ENCODE measurements at places on chromosomes 7 and 10.

DNA sequence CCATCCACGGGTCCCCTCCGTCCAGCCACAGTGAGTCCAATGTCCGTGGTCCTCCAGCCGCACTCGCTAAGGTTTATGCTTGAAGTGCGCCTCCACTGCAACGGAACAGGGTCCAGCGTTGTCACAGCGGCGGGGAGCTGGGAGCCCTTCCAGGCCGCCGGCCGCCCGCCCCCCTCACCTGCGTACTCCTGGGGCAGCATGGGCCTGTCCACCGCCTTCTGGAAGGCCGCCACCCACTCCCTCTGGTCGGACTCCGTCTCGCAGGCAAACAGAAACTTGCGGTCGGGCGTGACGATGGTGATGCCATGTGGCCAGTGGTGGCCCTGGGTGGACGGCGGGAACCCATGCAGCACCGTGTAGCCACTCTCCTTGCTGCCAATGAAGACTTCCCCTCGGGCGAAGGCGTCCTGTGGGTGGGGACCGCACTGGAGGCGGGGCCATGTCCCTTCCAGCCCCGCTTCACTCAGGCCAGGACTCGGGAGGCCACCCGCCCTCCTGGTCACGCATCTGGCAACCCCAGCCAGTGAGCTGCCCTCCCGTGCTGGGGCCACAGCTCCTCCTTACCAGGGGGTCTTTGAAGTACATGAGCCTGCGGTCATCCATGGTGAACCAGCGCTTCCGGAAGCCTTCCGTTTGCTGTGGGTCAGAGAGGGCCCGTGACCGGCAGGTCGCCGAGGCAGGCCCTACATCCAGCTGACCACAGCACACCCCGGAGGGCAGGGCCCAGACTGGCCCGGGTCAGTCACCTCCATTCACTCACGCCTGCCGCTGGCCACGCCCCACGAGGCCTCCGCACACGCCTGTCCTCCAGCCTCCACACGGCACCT is 22.7 kb downstream of the GET4 start:
- DNase-seq = no peak

DNA sequence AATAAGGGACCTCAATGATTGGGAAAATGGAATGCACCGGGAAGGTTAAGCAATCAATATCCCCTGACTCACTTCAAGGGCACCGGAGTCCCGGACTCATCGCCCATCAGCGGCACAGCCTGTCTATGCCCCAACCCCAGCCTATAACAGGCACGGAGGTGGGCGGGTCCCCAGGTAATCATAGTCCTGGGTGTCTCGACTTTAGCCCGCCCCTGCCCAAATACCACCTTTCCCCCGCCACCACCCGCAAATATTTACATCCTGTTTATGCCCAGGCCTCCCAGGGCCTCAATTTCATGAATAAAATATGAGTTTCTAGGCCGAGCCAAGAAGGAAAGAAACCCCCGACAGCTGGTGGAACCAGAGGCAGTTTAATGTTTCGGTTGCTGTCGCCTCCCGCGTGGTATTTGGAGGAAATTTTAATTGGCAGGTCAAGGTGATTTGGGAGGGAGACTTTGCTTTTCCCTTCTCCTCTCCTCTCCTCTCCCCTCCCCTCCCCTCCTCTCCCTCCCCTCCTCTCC is 15.6 kb upstream of the RFC2 start:
- DNase-seq = no peak

DNA sequence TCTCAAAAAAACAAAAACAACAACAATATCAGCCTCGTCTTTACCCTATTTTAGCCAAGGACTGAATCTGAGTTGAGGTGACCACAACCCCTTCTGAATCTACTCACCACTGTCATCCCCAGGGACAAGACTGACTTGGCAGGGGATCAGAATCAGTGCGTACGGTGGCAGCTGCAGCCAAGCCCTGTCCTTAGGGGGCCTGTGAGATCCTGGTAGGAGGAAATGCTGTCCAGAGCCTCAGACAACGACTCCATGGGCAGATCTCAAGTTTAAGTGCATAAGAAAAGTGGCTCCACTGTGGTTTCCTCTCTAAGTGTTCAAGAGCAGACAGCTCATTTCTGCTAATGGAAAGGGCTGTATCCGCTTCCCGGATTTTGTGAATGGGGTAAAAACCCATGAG is 22.4 kb upstream of the CYTH3 start:
- DNase-seq = no peak

DNA sequence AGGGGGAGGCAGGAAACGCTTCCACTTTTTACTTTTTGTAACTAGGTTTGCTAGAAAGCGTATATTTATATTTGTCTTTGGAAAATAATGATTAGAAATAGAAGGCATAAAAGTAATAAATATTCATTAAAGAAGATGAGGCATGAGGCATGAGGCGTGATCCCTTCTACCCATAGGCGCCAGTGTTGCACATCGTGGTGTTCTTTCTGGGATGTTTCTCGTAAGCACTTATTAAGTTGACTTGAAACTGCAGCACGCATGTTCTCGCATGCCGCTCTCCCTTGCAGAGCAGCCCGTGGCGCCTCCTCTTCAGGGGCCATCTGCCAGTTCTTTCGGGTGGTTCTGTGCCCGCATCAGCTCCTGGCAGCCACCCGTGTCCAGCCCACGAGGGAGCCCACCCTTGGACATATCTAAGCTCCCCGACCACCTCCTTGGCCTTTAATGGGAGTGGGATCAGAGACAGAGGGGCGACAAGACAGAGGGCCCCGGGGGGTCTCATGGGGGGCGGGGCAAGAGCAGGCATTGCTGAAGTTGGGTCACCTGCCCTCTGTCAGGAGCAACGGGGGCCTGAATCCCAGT is 28.5 kb upstream of the CSGALNACT2 start:
- DNase-seq = no peak

- no peak for DNase-seq
Measured at GRCh38 chr7:92750447-92750839, 85.9 kb downstream of the CDK6 start.

- no peak for DNase-seq
Measured at GRCh38 chr10:98301664-98302319, 33.8 kb upstream of the LOXL4 start.

- no peak for DNase-seq
Measured at GRCh38 chr7:26709210-26709990, 155.0 kb downstream of the SKAP2 start.

DNA sequence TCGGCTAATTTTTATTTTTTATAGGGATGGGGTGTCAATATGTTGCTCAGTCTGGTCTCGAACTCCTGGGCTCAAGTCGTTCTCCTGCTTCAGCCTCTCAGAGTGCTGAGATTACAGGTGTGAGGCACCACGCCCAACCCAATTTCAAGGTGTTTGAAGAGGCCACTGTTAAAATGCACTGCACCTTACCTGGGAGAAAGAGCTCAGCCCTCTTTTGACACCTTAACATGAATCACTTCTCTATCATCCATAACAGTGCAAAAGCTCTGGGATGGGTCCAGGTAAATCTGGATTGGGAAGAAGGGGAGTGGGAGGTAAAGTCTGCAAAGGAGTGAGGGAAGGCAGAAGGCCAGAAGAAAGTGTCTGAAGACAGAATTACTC is 557 bp upstream of the ZNF282 start:
- DNase-seq = no peak

GRCh38 chr10:86967481-86967941 is 771 bp upstream of the ADIRF start:
- DNase-seq = no peak

GRCh38 chr7:24197852-24198251 is 86.1 kb upstream of the NPY start:
- no peak for DNase-seq

DNA sequence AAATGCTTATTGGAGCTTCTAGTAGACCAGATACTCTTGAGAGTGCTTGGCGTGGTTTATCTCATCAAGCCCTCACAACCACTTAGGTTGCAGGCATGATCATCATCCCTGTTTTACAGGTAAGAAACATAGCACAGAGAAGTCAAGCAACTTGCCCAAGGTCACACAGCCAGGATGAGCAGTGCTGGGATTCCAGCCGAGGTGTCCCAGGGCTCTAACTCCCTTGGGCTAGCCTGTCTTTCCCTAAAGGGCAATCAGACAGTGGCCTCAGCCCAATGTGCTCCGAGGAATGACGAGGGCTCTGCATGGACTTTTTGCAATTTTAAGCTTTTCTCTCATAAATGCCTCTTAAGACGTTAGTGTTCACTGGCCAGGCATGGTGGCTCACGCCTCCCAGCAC is 39.9 kb upstream of the SPDYE3 start:
- DNase-seq = no peak

- DNase-seq = no peak
Measured at GRCh38 chr7:136045181-136045580, 68.0 kb upstream of the MTPN start.

GRCh38 chr10:34137955-34138354 is 677.1 kb downstream of the PARD3 start:
- no peak for DNase-seq

- no peak for DNase-seq
Measured at GRCh38 chr10:78458983-78459638, 425.4 kb downstream of the RPS24 start.
